ENCODE measurements at places on chromosomes 7 and 10. TPM values are rescaled to one million over a fixed set of nuclear protein-coding genes. Genes with fewer than 3 reads are reported as not detected.

- DNase-seq, result no peak
Observed at GRCh38 chr10:118914629-118915028, 114.9 kb upstream of the NANOS1 start.

- DNase-seq, result no peak
Observed at GRCh38 chr10:31694929-31695837, 233.4 kb downstream of the ARHGAP12 start.

DNA sequence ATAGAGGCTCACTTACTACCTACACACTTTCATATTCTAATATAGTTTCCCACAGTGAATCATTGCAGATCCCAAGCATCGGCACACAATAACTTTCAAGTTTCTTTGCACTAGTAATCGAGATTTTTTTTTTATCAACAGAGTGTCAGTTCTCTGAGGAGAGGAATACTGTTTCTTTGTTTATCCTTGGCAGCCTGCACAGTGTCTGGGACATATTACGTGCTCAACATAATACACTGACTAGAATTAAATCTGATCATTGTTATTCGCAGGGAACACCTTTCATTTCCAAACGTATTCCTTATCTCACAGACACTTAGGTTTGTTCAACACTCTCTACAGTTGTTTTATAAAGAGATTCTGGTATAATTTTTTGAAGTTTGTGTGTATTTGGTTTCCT lies 95.3 kb downstream of the CACNA2D1 start:
- no peak for DNase-seq

GRCh38 chr10:78559661-78560340 lies 509.0 kb upstream of the ZMIZ1 start:
- no peak for DNase-seq

FOXK1 gene
- 17.5 TPM for total RNA-seq

DNA sequence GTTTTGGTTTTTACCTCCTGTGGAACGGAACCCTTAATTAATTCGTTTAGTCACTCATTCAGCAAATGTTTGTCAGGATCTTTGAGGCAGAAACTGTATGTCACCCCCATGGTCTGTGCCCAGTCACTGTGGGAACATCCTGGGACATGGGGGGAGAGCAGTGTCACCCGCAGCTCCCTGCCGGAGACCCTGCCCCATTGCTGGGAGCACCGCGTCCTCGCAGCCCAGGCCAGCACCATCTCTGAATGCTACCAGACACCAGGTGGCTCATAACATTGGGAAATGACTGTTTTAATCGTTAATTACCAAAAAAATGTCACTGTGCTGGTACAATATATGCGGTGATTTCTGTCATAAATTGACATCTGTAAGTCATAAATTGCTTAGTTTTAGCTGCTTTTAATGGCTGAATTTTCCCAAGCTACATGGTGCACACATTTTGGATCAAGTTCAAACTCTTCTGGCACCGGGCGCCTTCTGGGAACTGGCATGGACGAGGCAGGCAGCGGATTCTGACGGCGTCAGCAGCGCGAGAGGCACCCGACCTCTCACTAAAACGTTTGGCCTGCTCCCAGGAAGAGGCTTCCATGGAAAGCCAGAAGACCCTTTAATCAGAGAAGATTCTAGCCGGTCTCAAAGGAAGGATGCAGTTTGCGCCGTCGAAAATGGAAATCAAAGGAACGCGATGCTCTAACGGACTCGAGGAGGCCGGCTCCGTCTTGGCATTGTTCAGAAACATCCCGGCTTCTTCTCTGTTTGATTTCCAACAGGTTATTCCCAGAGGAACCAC lies 184.2 kb downstream of the ADARB2 start:
- no peak for DNase-seq

- DNase-seq, result no peak
Observed at GRCh38 chr7:114160925-114161324, 242.1 kb upstream of the PPP1R3A start.

- DNase-seq, result no peak
Observed at GRCh38 chr10:132611026-132611910, 73.7 kb downstream of the INPP5A start.

GRCh38 chr7:28338041-28338440 lies 74.3 kb upstream of the CREB5 start:
- DNase-seq, result no peak

GRCh38 chr7:152636441-152636840 lies 39.5 kb downstream of the XRCC2 start:
- DNase-seq, result no peak

INSIG1 gene
- total RNA-seq, result 105 TPM

PDLIM1 gene
- 2.4 TPM for total RNA-seq

CALHM2 gene
- 1.6 TPM for total RNA-seq

- no peak for DNase-seq
Observed at GRCh38 chr7:1053002-1053411, 8.7 kb downstream of the GPR146 start.

GRCh38 chr10:91420868-91421267 lies 10.7 kb downstream of the HECTD2 start:
- DNase-seq, result no peak

GRCh38 chr10:71221586-71222202 lies 9.3 kb downstream of the UNC5B start:
- DNase-seq, result no peak

- no peak for DNase-seq
Observed at GRCh38 chr7:92714280-92714679, 122.1 kb downstream of the CDK6 start.

DNA sequence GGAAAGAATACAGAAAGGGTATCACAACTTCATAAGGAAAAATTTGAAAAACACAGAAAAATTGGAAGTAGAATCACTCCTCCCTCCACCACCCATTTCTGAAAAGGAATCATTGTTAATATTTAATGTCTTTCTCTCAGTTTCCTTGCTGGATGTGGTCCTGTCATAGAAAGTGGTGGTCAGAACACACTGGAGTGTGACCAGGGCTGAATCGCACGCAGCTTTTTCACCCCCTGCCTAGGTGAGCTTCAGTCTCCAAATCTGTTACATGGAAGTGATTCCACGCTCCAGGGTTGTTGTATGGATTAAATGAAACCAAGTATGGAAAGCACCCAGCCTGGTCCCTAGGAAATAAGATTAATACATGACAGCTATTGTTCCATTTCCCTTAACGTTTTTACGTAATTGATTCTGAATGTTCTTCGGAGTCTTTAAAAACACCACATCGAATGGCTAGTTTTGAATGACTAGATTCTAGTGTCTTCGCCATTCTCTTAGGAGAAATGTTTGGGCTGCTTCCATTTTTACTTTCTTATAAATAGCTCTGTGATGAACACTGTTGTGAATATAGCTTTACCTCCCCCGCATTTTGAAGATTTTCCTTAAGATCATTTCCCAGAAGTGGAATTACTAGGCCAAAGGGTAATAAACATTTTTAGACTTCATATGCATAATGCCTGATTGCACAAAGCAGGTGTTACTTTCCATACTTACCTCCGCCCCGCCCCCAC lies 10.9 kb upstream of the DUSP5 start:
- no peak for DNase-seq

Measured in frontal cortex (tissue), 4 donors.